ENCODE measurements at places on chromosomes 7 and 10.

- no peak overlapping the region for H3K27ac ChIP-seq
- H3K4me3 ChIP-seq, result no peak overlapping the region
- H3K36me3 ChIP-seq, result no peaks in the 10 kb centered on the region
- no peaks in the 10 kb centered on the region for H3K27me3 ChIP-seq
- H3K4me1 ChIP-seq, result no peaks in the 10 kb centered on the region
Measured at GRCh38 chr10:114698271-114699061, 40.4 kb upstream of the ABLIM1 start.

- H3K4me3 ChIP-seq, result no peak overlapping the region
- H3K27me3 ChIP-seq, result no peaks in the 10 kb centered on the region
- peaks cover 18% of the 10 kb centered on the region for H3K36me3 ChIP-seq
- no peak overlapping the region for H3K27ac ChIP-seq
- DNase-seq, result no peak
- H3K4me1 ChIP-seq, result no peaks in the 10 kb centered on the region
Measured at GRCh38 chr7:98911916-98912315, 33.6 kb downstream of the TRRAP start.

GRCh38 chr10:33735464-33735923 is 401.0 kb upstream of the NRP1 start:
- peak; percentile 25 for DNase-seq
- H3K4me3 ChIP-seq, result no peak overlapping the region
- H3K4me1 ChIP-seq, result peaks cover 19% of the 10 kb centered on the region
- H3K27me3 ChIP-seq, result no peaks in the 10 kb centered on the region

- H3K27me3 ChIP-seq, result no peaks in the 10 kb centered on the region
- H3K36me3 ChIP-seq, result no peaks in the 10 kb centered on the region
- no peak overlapping the region for H3K27ac ChIP-seq
- DNase-seq, result peak; percentile 73
- peaks cover 12% of the 10 kb centered on the region for H3K4me1 ChIP-seq
- H3K4me3 ChIP-seq, result no peak overlapping the region
Measured at GRCh38 chr7:123070702-123071286, 75.3 kb upstream of the TAS2R16 start.

DNA sequence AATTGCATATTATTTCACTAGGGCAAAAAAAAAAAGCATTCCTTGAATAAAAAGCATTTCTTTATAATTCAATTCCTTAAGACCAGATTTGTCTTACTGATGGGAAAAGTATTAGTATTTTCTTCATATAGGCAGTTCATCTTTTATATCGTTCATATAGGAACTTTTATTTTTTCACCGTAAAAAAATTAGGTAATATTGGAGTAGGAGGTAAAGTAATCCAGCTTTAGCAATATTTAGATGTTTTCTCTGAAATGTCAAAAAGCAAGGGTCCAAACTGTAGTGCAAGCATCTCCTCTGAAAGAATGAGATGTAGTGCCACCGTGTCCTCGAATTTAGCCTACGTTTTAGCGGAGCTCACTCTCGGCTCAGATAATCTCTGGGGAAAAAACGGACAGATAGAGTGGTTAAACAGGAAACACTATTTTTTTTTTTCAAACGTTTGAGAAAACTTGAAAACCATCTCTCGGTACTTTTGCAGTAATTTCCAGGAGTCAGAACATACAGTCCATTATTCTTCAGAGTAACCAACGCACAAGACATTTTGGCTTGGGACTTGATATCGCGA is 5.5 kb upstream of the SPAG6 start:
- H3K4me1 ChIP-seq, result peaks cover 31% of the 10 kb centered on the region
- no peak for DNase-seq
- H3K36me3 ChIP-seq, result no peaks in the 10 kb centered on the region
- H3K27me3 ChIP-seq, result peaks cover 53% of the 10 kb centered on the region

GRCh38 chr7:128863433-128863989 is 855 bp downstream of the ATP6V1F start:
- peak; percentile 87 for DNase-seq
- no peaks in the 10 kb centered on the region for H3K36me3 ChIP-seq
- H3K4me1 ChIP-seq, result peaks cover 30% of the 10 kb centered on the region
- H3K27me3 ChIP-seq, result no peaks in the 10 kb centered on the region
- peak overlapping the region; percentile 94 for H3K4me3 ChIP-seq

GRCh38 chr7:131554880-131555516 is 1.4 kb downstream of the PODXL start:
- H3K36me3 ChIP-seq, result no peaks in the 10 kb centered on the region
- peaks cover 13% of the 10 kb centered on the region for H3K4me1 ChIP-seq
- no peak for DNase-seq
- no peaks in the 10 kb centered on the region for H3K27me3 ChIP-seq
- H3K27ac ChIP-seq, result no peak overlapping the region
- H3K4me3 ChIP-seq, result peak overlapping the region; percentile 89

GRCh38 chr7:75656740-75657139 is 82.0 kb downstream of the HIP1 start:
- no peak overlapping the region for H3K27ac ChIP-seq
- H3K4me3 ChIP-seq, result no peak overlapping the region
- no peaks in the 10 kb centered on the region for H3K27me3 ChIP-seq
- no peak for DNase-seq

All from MM.1S (cell line).